ENCODE measurements at places on chromosomes 7 and 10. TPM values are rescaled to one million over a fixed set of nuclear protein-coding genes. Genes with fewer than 3 reads are reported as not detected.
A peak's percentile ranks its signal among the peaks of the same experiment; 100 is the strongest.

GRCh38 chr7:112414855-112415490 lies 35.3 kb upstream of the IFRD1 start:
- no peak for DNase-seq

DNA sequence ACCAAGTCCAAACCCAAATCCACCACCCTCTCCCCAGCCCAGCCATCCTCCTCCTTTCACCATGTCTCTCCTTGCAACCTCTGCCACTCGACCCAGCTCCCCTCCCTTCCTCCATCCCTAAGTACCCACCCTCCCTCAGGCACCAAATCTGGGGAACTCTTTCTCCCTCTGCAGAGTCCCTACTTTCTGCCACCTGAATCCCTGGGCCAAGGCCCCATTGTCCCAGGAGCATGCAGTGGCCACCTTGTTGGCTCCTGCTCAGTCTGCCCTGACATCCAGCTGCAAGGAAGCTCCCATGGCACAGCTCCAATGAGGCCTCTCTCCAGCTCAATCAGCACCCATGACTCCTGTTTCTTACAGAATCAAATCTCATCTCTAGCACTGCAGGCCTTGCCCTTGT lies 5.5 kb upstream of the UNC5B start:
- DNase-seq: no peak

DNA sequence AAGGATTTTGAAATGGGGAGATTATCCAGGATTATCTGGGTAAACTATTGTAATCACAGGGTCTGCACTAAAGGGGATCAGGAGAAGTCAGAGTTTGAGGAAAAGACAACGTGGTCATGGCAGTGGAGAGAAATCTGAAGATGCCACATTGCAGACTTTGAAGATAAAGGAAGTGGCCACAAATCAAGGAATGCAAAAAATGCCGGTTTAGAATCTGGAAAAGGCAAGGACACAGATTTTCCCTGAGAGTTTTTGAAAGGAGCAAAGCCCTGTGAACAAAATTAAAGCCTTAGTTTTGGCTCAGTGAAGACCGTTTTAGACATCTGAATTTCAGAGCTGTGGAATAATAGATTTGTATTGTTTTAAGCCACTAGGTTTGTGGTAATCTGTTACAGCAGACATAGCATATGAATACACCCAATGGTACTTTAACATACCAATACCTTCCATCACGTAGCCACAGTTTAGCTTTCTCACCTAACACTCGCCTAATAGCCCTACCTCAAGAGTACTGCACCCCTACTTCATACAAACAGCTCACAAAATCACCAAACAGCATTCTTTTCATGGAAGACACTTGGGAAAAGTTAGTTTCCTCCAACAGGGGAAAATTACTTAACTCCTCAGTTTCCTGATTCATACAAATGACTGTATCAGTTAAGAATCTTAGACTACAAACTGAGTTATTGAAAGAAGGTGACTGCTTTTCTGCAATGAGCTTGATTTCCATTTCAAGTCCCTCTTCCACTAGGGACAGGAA lies 446.5 kb downstream of the INHBA start:
- no peak for DNase-seq

GRCh38 chr10:57955076-57955475 lies 312.6 kb downstream of the IPMK start:
- no peak for DNase-seq

DNA sequence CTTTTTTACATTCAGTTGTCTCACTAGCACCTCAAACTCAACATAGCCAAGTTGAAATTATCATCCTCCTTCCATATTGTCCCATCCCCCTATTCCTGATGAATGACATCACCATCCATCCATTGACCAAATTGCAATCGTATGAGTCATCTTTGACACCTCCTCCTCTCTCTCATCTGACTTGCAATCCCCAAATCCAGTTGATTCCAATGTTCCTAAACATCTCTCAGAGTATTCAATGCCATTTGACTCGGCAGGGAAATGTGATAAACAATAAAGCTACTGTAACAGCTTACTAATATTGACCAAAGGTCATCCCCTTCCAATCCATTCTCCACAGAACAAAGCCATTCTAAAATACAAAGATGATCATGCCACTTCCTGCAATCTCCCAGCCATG lies 1047.8 kb downstream of the NRG3 start:
- no peak for DNase-seq

- no peak for DNase-seq
Measured at GRCh38 chr10:1217237-1217587, 161.0 kb downstream of the WDR37 start.

DNA sequence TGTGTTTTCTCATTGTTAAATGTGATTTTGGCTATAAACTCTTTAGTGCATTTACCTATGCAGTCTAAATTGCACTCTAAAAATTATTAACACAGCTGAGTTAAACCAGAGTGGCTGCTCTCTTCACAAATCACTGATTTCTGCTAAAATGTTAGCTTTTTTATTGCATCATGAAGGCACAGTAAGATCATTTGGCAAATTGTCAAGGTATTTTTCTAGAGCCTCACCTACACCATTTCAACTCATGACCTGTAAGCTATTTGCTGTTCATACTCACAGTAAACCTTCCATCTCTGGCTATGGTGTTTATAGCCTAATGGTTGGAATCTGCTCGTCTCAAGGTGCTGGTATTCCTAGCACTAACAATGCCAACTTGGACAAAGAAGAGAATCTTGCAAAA lies 25.7 kb downstream of the NDUFB2 start:
- no peak for DNase-seq

DNA sequence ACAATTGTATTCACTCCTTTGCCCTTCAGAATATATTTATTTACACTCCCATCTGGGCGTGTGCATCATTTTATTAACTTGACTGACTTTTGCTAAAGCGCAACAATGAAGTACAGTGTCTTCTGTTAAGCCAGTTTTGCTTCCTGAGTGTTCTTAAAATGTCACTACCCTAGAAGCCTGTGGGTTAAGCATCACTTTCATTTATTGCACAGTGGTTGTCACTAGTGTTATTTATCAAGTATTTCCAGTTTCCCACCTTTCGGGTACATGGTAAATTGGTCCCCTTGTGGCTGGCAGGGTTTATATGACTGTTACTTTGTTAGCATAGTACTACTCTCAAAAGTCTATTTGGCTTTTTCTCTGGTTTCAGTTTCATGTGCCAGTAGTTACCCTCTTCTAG lies 3.3 kb downstream of the HILPDA start:
- DNase-seq: peak; percentile 43

DNA sequence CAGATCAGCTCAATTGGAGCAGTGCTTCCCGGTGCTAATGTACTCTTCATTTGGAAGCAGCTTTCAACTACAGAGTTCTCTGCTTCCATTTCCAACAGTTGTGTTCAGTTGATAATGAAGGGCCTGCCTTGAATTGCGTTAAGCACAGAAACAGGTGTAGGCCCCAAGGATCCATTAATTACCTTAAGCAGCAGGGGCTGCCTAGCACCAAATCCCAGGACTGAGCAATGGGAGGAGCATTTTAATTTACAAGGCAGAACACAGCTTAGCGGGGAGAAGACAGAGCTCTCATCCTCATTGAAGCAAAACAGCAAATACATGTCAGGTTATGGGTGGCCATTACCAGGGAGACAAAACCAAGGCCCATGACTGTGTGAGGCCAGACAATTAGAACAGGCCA lies 349.6 kb downstream of the TFEC start:
- DNase-seq: no peak

GRCh38 chr7:157027568-157028198 lies 17.2 kb upstream of the MNX1 start:
- DNase-seq: no peak

DNA sequence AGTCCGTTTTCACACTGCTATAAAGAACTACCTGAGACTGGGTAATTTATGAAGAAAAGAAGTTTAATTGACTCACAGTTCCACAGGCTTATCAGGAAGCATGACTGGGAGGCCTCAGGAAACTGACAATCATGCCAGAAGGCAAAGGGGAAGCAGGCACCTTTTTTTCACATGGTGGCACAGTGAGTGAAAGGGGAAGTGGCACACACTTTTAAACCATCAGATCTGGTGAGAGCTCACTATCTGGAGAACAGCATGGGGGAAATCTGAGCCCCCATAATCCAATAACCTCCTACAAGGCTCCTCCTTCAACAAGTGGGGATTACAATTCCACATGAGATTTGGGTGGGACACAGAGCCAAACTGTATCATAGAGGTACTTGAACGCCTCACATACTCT lies 30.0 kb downstream of the AGR3 start:
- no peak for DNase-seq

DNA sequence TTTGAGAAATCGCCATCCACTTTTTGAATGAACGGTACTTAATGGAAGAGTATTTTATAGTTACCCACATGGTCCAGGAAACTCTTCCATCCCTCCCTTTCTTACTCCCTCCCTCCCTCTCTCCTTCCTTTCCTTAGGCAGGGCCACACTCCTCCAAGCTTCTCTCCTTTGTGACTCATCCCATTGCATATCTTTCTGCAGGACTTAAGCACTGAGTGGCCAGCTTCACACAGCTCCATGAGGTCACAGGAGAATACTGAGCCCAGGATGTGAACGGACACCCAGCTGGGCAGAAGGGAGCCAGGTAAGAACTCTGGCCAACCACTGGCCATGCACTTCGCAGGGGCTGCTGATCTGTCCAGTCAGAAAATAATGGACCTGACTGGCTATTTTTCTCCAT lies 189.7 kb upstream of the ADCY1 start:
- no peak for DNase-seq

DNA sequence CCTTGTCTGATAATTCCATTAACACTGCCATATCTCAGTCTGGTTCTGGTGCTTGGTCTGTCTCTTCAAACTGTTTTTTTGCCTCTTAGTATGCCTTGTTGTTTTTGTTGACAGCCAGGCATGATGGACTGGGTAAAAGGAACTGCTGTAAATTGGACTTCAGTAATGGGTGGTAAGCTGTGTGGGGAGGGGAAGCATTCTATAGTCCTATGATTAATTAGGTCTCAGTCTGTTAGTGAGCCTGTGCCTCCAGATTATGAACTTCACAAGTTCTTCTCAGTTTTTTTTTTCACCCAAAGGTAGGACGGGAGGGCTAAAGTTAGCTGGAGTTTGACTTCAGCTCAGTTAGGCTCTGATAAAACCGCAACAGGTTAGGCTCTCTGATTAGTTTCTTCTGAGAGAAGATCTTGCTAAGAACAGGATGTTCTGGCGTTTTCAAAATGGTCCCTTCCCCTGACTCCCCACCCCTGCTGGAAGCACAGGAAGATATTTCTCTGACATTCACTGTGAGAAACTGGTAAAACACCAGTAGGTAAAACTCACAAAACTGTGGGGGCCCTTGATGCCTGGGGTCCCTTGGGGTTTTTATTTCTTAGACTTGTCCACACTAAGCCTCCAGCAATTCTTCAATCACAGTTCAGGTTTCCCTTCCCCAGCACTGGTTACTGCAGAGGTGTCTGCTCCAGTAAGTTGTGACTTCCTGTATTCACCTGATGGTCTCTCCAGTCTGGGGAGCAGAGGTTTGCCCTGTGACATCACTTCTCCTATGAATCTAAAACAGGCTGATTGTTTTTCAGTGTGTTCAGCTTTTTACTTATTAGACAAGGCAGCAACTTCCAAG lies 43.3 kb upstream of the CCDC71L start:
- no peak for DNase-seq

DNA sequence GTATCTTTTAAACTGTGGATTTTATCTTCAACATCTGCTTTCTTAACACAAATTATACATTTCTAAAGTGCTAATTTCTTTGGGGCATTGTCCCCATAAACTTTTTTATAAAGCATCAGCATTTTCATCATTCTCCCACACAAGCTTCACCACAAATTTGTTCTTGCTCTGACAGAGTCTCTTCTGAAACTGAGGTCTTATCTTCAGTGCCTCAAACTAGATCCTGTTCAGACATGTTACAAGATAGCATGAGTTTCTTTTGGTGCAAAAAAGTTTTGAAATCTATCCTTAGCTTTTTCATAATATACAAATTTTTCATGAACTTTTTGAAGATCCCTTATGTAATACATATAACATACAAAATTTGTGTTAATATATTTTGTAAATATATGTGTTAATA lies 346.6 kb downstream of the IPMK start:
- no peak for DNase-seq

GRCh38 chr7:104367926-104368325 lies 39.5 kb downstream of the LHFPL3 start:
- DNase-seq: no peak

DNA sequence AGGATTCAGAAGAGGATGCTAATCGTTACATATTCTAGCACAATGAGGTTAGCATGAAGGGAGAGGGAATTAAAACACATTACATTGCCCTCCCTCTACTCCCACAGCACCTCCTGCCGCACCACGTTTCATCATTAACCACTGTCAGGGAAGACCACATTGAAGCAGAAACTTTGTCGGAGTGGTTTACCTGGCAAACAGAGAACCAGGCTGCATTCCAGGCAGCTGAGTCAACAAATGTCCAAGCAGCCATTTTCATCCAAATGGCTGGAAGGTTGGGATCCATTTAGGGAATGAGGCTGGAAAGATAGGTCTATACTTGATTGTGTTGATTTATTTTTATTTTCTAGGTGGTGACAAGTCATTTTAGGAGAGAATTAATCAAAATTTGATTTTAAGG lies 273.6 kb downstream of the DYNC1I1 start:
- no peak for DNase-seq

DNA sequence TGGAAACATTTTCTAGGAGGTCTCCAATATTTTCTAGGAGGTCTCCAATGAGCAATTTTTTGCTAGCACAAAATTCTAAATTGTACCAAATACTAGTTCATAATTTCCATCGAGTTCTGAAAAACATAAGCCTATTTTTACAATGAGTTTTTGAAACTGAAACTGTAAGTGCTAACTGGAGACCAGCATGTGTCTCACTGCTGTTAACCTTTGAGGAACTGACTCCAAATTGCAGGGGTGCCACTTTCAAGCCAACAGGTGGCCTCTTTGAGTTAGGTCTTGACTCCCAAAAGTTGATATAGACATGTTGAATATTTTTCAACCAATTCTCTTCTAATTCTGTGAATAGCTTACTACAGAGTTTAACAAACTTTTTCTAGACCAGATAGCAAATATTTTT lies 58.8 kb downstream of the CAV1 start:
- peak; percentile 40 for DNase-seq

GDF10 gene
- 4.1 TPM for total RNA-seq

PRSS1 gene
- total RNA-seq: not detected

SPACDR gene
- 1.5 TPM for total RNA-seq

VWC2 gene
- total RNA-seq: not detected

LMTK2 gene
- 11.2 TPM for total RNA-seq

MKX gene
- total RNA-seq: 1.1 TPM

CDHR1 gene
- total RNA-seq: 1.6 TPM

AS3MT gene
- total RNA-seq: not detected

SLC29A4 gene
- 1.6 TPM for total RNA-seq
